ENCODE measurements at places on chromosomes 1 and 21.

GRCh38 chr1:192123212-192123611 lies 35.0 kb upstream of the RGS18 start:
- no peak for DNase-seq

GRCh38 chr1:119713749-119714456 lies 2.2 kb downstream of the PHGDH start:
- DNase-seq: no peak

DNA sequence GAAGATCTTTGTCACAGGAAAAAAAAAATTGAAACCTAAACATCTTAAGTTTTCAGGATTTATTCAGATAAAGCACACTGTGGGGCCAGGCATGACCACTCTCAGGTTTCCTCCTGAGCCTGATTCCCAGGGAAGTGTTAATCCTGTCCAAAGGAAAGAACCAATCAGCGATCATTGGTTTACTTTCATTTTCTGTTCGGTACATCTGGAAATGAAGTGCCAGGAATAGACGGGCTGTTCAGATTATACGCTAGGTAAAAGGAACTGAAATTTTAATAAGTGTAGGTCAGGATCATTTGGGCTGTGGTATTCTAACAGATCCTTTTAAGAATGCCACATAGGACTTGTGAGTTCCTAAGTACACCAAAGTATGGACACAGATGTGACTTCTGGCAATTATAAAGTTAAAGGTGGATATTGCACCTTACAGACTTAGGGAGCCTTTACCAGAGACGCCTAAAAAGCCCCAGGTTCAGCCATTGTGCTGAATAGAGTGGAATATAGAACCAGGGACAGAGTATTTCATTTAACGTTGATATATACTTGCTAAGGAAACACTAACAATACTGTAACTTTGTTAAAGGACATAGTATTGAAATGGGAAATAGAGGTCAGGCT lies 9.3 kb upstream of the CACYBP start:
- DNase-seq: no peak

DNA sequence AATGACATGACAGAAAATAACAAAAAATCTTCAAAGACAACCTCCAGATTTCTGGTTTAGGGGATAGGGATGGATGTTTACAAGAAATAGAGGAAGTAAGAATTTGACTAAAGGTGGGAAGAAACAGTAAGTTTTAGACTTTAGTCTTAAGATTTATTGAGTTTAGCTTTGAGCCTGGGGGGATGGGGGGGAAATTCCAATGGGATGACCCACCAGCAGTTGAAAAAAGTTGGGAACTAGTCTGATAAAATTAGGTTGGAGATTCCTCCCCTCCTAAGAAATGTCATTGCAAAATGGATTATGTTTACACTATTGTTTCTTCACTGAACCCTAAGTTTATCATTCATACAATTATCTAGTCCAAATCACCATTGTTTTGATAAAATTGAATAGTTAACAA lies 28.4 kb downstream of the WDR26 start:
- no peak for DNase-seq

GRCh38 chr1:243495442-243496186 lies 239.8 kb downstream of the SDCCAG8 start:
- no peak for DNase-seq

DNA sequence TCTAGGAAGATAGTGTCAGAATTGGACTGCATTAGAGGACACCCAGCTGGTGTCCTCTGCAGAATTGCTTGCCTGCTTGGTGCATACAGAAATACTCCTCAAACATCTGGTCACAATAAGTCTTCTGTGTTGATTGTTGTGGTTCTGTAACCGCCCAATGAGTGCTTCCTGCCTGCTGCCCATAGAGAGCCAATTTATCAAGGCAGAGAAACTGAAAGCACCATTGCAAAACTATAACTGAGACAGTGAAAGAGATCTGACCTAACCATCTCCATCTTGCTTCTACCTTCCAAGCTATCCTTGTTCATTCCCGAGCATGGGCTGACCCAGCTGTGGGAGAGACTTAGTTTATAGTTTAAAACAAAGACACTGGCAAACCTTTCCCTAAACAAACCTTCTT lies 462.4 kb upstream of the RGS18 start:
- DNase-seq: no peak

DNA sequence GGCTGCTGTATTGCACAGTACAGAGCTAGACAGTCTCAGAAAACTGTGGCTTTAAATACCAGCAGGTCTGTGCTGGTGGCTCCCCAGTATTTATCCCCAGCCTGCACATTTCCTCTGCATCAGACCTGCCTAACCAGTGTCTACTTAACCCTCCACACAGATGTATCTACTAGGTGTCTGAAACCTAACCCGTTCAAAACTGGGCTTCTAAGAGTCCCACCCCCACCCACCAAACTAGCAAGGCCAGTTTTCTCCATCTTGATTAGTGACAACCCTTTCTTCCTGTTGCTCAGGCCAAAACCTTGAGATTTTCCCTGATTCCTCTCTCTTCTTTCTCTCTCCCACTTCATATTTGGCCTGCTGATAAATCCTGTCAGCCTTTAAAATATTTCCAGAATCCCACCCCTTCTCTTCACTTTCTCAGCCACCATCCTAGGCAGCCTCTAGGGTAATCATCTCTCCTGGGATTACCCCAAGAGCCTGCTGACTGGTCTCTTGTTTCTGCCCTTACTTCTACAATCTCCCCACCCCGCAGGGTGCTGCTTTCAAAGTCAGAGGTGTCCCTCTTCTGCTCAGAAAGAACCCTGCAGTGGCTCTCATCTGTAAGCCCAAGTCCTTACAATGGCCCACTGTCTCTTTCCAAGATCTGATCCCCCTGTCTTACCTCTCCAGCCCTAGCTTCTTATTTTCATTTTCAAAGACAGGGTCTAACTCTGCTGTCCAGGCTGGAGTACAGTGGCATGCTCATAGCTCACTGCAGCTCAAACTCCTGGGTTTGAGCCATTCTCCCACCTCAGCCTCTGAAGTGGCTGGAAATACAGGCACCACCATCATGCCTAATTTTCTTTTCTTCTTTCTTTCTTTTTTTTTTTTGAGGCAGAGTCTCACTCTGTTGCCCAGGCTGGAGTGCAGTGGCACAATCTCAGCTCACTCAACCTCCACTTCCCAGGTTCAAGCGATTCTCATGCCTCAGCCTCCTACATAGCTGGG lies 45.2 kb downstream of the H3-3A start:
- DNase-seq: no peak

DNA sequence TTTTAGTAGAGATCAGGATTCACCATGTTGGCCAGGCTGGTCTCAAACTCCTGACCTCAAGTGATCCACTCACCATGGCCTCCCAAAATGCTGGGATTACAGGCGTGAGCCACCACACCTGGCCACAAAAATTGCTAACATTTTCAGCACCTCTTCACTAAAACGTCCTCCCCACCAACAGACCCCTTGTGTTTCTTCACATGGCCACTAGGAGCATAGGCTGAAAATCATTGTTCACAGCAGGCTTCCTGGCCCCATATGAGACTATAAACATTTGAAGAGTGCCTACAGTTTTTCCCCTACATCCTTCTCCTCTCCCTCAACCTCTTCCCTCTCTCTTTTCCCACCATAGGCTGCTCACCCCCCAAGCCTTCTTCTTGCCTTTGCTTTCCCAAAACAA lies 28.0 kb upstream of the SFPQ start:
- DNase-seq: no peak

- DNase-seq: no peak
Observed at GRCh38 chr1:22702296-22703085, 8.1 kb upstream of the EPHB2 start.

- DNase-seq: no peak
Observed at GRCh38 chr1:54277451-54278341, 77.7 kb downstream of the MRPL37 start.

- no peak for DNase-seq
Observed at GRCh38 chr1:162982364-162982763, 86.8 kb upstream of the RGS4 start.

DNA sequence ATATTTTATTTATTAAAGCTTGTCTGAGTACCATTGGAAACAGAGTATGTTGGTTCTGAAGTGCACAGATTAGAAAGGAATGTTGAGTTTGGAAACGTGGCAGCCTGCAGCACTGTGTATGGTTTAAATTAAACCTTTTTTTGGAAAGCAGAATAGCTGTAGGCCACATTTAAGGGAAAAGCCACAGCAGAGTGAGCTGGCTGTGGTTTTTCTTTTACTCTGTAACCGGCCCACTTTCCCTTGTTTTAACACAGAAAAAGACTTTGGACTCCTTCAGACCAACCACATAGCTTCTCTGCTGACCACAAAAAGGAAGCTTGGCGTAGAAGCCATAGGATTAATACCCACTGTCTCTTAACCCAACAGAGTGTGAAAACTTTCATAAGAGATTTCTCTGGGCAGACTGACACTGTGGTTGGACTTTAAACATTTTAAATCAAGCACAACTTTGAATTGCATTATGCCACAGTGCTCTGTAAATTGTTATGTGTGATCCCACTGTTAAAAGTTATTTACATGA lies 75.2 kb downstream of the NFIA start:
- DNase-seq: no peak

DNA sequence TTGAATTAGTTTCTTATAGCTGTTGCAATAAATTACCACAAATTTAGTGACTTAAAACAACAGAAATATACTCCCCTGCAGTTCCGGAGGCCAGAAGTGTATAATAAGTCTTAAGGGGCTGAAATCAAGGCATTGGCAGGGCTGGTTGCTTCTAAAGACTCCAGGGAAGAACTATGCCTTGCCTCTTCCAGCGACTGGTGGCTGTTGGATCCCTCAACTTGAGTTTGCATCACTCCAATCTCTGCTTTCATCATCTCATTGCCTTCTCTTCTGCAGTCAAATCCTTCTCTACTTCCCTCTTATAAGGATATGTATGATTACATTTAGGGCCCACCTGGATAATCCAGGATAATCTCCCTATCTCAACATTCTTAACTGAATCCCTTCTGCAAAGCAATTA lies 19.1 kb upstream of the MED18 start:
- no peak for DNase-seq

GRCh38 chr1:232382671-232383070 lies 247.3 kb downstream of the SIPA1L2 start:
- DNase-seq: no peak

GRCh38 chr1:170204121-170204520 lies 58.4 kb downstream of the NTMT2 start:
- peak; percentile 13 for DNase-seq

DNA sequence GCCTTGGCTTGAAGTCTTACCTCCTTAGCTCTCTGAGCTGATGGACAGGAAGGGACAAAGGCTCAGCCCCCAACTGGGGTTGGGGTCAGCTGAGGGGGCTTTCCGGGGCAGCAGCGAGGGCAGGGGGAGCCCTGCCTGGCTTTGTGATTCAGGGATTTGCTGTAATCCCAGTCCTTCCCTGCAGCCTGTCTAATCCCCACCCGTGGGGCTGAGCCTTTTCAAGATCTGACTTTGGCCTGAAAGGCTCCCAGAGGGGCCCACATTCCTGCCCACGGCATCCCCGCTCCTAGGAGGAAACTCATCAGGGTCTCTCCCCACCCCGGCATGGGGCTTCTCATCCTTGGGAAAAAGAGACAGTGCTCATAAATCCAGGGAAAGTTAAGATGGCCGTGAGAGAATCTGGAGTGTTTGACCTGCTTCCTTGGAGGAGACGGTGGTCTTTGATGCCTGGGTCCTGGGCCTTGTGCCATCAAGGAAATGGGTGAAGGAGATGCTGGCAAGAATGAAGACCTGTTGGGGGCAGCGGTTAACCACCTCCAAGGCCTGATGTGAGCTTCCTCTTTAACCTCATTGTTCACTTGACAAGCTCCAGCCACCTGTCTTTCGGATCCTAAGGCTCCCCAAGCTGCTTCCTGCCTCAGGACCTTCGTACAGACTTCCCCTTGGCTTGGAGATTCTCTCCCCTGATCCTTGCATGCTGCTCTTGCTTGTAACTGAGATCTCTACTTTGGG lies 83.1 kb upstream of the WNT4 start:
- DNase-seq: no peak

DNA sequence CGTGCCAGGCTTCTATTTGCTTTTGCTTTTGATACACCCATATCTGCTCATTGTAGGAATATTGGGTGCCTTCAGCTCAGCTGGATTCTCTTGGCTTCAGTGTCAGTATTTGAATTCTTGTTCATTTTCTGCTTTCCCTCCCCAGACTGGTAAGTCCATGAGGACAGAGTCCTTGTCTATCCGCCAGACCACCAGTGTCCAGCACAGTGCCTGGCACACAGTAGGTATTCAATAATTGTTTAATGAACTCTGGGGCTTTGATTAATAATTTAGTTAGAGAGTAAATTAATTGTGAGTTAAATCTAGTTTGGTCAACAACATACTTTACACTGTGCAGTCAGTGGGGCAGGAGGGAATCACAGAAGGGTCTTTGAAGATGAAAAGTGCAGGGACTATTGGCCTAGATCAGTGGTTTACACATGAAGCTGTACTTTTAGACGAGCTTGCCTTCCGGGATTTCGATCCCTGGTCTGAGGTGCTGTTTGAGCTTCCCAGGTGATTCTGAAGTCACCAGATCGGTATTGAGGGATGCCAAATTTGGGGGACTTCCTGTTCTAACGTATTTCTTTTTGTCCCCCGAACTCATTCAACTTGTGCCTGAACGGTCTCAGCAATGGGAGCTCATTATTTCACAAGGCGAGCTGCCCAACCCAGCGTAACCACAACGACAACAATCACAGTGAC lies 119.1 kb upstream of the JUN start:
- DNase-seq: no peak

GRCh38 chr1:66678146-66678545 lies 74.1 kb upstream of the DYNLT5 start:
- DNase-seq: no peak

DNA sequence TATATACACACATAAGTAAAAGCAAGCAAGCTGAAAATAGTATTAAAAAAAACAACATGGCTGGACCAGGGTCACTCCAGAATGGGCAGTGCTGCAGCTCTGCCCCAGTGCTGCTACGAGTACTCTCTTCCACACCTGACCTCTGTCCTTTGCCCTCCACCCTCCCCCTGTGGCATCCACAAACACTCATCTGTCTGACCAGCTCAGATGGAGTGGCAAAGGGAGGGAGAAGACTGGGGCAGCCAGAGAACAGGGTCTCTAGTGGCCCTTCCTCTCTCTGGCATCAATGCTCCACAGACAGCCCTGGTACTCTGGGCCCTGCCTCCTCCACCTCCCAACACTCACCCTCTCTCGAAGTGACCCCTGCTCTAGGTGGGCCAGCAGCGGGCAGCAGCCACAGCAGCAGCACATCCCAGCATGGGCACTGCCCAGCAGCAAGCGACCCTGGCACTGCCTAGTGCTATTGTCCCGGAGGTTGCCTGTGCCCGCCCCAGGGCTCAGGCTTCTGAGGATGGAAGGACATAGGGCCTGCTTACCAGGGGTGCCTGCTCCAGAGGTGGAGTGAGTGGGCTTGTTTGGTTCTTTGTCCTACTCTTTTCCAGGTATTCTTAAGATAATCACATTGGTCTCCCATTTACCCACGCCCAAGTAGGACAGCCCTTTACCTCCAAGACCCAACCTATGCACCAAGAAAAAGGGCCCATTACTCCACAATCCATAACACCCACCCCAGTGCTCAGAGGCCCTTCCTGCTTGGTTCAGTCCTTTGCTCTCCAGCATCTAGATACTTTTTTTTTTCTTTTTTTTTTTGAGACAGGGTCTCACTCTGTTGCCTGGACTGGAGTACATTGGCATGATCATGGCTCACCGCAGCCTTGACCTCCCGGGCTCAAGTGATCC lies 6.2 kb downstream of the ARHGEF2 start:
- DNase-seq: no peak

- no peak for DNase-seq
Observed at GRCh38 chr1:4140821-4141220, 240.7 kb upstream of the C1orf174 start.

Data from left renal cortex interstitium (tissue), 4 donors.